ENCODE measurements at places on chromosomes 3 and 15.
A peak's percentile ranks its signal among the peaks of the same experiment; 100 is the strongest.

GRCh38 chr3:156630081-156630772 lies 44.2 kb upstream of the TIPARP start:
- DNase-seq: no peak

GRCh38 chr15:73965758-73966113 lies 26.4 kb downstream of the STOML1 start:
- DNase-seq: peak; percentile 36

- no peak for DNase-seq
Observed at GRCh38 chr3:126146525-126147146, 33.8 kb downstream of the ALDH1L1 start.

- no peak for DNase-seq
Observed at GRCh38 chr15:42796955-42797782, 60.2 kb upstream of the CDAN1 start.

DNA sequence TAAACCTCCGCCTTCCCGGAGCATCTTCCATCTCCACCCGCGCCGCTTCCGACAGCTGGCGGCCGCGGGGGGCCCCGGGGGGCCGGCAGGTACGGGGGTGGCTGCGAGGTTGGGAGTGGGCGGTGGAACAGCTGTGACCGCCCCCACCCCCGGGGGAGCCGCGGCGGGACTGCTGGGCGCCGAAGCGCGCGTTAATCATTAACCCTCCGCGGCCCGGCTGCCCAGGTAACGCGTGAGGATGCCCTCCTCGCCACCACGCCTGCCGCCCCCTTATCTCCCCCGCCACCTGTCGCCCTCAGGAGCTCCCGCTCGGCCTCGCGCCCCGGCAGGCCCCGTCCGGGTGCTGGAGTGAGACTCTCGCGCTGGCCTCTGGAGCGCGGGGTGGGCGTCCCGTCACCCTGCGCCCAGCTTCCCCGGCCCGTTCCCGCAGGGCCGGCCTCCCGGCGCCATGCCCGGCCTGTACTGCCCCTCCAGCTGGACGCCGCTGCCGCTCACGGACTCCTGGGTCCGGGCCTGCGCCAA lies 757 bp downstream of the VWA5B2 start:
- no peak for DNase-seq

GRCh38 chr3:16512435-16513140 lies 911 bp downstream of the RFTN1 start:
- peak; percentile 66 for DNase-seq

- no peak for DNase-seq
Observed at GRCh38 chr3:150450916-150451315, 42.8 kb downstream of the TSC22D2 start.

GRCh38 chr15:32829436-32829835 lies 111.6 kb downstream of the GREM1 start:
- no peak for DNase-seq

DNA sequence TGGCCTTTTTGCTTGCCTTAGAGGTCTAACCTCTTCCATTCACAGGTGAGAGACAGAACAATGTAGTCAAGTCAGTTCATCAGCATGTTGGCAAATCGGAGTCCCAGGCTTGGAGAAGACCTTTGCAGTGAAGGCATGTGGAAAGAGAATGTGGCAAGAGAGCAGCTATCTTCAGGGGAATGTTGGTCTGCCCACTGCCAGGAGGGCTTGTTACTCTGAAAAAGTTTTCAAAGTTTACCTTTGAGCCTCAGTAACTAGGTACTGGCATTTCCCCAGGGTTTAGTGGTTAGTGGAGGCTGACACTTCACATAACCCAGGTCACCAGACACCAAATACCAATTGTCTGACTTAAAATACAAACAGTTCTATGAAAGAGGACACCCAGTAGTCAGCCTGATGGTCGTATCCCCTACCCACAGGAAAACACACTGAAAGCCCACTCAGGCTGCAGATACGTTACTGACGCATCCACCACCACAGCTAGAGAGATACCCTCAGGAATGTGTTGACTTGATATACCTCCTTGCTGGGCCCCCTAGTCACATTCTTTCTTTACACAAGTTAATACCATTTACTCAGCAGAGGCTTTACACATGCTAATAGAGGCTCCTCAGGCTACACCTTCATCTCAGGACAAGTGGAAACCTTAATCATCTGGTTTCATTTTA lies 9.7 kb upstream of the ARID3B start:
- no peak for DNase-seq
